ENCODE measurements at places on chromosomes 13 and 19.
A peak's percentile ranks its signal among the peaks of the same experiment; 100 is the strongest.

DNA sequence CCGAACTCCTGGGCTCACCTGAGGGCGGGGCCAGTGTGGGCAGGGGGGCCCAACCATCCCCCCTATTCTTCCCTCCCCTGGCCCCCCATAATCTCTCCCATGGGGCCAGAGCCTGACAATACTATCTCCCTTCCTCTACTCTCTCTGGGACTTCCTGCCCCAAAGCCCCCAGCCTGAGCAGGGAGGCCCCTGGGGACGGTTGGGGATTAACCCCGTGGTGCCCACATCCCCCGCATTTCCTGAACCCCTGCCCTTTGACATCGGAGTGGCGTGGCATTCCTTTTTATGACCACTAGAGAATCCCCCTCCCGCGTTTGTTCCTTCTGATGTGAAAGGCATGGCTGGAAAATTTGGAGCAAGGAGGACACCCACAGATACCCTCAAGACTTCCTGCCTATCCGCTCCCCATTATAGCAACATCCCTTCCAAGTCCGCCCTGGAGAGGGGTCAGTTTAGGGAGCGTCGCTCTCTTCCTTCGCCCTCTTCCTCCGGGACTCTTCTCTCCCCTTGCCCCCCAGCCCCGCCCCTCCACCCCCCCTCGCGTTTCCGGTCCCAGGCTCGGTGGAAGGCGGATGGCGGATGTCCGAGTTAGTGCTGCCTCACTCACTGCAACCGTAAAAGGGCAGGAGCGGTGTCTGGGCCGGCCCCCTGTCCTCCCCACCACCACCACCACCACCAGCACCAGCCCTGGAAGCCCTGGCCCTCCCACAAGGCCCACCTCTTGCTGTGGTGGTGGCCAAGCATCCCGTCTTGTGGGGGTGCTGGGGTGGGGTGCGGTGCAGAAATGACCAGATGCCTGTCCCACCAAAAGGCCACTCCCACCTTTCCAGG lies 1.8 kb downstream of the VASP start:
- no peak for DNase-seq

DNA sequence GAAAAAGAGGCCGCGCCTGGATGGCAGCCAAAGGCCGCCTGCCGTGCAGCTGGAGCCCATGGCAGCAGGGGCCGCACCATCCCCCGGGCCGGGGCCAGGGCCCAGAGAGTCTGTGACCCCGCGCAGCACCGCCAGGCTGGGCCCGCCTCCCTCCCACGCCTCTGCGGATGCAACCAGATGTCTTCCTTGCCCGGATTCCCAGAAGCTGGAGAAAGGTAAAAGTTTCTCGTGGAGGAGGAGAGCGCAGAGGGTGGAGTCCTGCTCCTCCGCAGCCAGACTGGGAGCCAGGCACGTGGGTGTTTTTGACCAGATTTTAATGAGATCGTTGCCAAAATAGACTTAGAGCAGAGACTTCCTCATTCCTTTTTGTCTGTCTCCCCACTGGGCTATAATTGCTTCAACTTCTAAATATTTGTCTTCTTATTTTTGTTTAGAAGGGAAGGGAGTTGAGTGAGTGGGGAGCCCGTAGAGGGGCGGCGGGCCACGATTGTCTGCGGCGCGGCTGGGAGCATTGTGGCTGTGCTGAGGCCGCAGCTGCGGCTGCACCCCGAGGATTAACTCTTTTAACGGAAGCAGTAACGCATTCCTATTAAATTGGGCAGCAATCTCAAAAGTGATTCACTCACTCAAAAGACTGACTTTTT lies 22.8 kb upstream of the NDUFS7 start:
- no peak for DNase-seq

- no peak for DNase-seq
Observed at GRCh38 chr13:78022164-78022877, 103.7 kb upstream of the EDNRB start.

GRCh38 chr19:41144403-41144802 lies 30.2 kb downstream of the CYP2F1 start:
- DNase-seq: peak; percentile 76

DNA sequence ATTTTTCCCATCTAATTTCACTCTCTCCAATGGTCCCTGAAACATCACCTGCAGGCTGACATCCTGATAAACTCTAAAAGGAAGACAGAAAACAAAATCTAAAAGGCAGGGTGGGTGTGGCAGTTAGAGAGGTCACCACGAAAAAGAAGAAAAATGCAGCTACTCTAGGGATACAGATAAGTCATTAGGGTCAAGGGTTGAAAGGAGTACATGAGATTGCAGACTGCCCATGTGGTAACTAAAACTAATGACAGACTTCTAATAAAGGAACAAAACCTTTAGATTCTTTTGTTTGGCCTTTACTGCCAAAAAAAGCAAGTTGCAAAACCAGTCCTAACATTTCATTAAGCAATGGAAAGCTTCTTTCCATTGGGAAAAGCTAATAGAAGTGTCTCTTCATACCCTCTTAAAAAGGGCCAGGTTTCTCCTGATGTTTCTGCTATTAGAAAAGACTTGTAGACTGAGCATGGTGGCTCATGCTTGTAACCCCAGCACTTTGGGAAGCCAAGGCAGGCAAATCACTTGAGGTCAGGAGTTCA lies 31.0 kb downstream of the THSD1 start:
- no peak for DNase-seq

DNA sequence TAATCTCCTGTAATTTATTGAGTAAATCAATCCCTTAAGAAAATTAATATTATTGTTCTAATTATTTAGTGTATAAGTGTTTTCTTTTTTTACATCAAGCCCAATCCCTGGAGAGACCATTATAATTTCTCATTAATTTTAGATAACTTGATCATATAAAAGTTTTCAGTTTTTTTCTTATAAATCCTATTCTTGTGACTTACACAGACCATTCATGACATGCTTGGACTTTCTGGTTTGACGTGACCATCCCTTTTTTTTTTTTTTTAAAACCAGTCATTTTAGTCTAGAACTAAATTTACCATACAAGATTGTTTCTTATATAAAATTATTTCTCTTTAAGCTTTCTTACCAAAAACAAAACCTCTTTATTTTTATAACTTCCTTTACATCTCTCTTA lies 5.4 kb upstream of the MTRF1 start:
- no peak for DNase-seq

- DNase-seq: no peak
Observed at GRCh38 chr13:94992036-94992960, 280.0 kb upstream of the SOX21 start.

GRCh38 chr13:37954191-37954590 lies 84.6 kb upstream of the TRPC4 start:
- DNase-seq: no peak

DNA sequence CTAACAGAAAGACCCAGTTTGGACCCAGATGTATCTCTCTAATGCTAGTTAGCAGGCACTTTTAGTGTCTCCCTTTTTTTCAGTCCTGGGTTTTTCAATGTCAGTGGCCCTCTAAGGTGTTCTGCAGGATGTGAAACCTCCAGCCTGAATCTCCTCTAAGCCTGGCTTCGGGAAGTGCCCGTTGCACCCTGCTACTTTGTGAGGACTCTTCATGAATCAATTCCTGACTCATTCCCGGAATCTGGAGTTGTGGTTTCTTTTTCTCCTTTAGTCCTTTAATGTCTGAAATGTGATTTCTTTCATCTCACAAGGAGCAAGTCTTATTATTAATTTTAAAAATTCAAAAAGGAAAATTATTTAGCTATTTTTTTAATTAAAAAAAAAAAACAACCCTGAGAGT lies 116.0 kb downstream of the ZNF536 start:
- DNase-seq: no peak

DNA sequence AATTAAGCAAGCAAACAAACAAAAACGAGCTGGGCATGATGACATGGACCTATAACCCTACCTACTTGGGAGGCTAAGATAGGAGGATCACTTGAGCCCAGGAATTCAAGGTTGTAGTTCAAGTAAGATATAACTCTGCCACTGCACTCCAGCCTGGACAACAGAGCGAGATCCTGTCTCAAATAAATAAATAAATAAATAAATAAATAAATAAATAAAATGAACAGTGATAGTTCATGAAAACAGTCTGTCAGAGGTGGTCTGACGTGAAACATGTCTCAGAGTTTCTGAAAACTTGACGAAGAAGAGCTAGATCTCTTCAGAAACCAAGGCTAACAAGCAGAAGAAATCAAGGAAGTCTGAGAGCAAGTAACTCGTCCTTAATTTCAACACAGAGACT lies 188.8 kb upstream of the GPC6 start:
- DNase-seq: no peak

DNA sequence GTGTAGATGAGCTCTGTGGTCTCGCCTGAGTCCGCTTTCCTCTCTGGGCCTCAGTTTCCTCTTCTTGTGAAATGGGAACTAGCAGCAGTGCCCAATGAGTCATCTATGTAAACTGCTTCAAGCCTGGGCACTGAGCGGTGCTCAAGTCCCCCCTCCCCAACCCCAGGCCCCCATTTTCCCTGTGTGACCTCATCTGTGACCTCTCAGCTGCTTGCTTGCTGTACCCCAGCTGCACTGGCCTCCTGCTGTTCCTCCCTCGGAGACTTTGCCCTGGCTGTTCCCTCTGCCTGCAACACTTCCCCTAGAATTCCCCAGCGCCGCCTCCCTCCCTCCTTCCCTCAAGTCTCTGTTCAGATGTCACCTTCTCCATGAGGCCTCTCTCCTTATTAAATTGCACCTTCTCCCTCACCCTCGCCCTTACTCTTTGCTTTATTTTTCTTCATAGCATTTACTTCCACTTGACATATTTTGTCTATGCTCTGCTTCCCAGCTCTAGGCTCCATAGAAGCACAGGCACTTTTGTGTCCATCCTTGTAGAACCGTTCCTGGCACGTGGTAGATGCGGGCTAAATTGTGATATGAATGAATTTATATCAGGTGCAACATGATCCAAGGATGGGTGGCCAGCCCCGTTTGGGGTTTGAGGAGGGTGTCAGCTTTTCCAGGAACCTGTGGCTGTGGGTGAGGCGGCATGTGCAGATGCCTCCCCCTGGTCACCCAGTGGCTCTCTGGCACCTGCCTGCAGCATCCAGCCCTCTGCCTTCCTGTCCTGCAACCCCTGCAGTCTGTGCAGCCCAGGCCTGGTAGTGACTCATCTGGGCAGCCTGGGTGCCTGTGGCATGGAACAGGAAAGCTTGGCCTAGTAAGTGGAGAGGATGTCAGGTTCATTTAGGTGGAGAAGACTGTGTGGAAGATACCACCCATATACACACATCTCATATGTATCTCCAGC lies 26.3 kb downstream of the SIPA1L3 start:
- DNase-seq: no peak

- DNase-seq: no peak
Observed at GRCh38 chr13:93953841-93954240, 525.6 kb downstream of the DCT start.

GRCh38 chr13:47705185-47705584 lies 295.9 kb downstream of the SUCLA2 start:
- DNase-seq: no peak

DNA sequence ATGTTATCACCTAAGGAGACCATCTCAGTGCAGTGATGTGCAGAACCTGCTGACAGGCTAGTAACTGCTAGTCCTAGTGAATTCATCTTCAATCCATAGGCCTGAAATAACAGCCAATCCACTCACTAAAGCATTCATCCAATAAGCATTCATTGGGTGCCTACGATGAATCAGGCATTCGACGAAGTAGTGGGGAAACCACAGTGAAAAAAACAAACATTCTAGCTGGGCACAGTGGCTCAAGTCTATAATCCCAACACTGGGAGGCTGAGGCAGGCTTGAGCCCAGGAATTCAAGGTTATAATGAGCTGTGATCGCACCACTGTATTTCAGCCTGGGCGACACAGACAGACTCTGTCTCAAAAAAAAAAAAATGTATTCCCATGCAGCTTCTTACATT lies 135.6 kb downstream of the RNF17 start:
- DNase-seq: no peak

DNA sequence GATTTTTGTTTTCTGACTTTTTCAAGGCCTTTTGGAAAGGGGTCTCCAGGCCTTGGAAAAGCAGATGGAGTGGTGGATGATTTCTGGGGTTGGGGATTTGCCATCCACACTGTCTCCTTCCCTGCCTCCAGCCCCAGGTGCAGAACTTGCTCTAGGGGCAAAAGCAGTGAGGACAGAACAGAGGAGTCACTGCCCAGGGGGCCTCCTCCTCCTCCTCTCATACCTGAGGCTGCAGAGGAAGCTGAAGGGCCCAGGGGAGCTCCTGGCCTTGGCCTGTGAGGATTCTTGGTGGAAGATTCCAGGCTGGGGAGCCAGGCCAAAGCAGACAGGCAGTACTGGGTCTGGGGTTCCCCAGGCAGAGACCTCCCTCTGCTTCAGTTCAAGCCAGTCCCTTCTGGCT lies 52.3 kb upstream of the URI1 start:
- DNase-seq: no peak

GRCh38 chr13:73399347-73400216 lies 340.8 kb downstream of the KLF5 start:
- no peak for DNase-seq

DNA sequence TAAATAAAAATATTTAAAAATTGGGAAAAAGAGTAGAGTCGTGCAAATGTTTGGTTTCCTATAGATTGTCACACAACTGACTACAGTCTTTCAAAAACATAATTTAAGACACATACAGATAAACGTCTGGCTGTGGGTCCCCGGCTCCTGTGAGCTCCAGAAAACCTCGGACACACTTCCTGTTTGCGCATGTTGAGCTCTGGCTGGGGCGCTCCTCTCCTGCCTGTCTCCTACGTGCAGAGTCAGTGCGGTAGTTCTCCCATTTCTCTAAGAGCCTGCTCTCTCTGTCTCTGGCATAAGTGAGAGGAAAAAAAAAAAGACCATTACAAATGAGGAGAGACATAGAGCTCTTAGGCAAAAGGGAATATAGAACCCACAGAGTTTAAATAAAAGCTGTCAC lies 128.2 kb upstream of the OBI1 start:
- no peak for DNase-seq

DNA sequence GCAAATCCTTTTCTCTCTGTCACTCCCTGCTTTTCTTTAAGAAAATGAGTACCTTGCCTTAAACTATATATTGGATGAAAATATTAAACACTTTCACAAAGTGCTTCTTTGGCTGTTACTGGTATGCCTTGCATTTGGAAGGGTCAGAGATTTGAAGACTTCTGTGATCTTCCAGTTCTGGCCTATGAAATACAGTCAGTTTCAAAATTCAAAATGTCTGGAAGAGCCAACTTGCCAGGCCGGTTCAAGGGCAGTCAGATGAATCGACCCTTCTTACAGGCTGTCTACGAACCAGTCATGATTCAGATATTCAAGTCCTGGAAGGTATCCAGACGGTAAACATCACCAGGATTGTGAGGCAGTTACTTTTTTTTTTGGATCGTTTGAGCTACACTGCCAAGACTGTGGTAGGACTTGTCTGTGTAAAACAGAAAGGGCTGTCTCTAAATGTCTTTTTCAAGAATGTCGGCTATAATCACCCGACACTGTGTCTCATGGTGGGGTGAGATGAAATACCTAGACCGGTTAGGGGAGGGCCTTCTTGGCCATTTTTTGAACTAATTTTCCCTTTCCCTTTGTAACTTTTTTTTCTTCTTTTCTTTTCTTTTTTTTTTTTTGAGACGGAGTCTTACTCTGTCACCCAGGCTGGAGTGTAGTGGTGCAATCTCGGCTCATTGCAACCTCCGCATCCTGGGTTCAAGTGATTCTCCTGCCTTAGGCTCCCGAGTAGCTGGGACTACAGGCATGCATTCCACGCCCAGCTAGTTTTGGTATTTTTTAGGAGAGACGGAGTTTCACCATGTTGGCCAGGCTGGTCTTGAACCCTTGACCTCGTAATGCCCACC lies 11.2 kb downstream of the ACTN4 start:
- DNase-seq: no peak

- peak; percentile 85 for DNase-seq
Observed at GRCh38 chr19:41439441-41440222, at the start of gene DMAC2. Gene DMAC2, minus strand, starts transcription at chr19:41439912. Its CDS starts 13 bp downstream, at chr19:41439899.

GRCh38 chr19:35088131-35088913 lies 27.3 kb upstream of the FXYD3 start:
- no peak for DNase-seq
